Pericardium fibroblast (primary cell): ENCODE measurements at places on chromosomes 16 and 17. TPM values are rescaled to one million over a fixed set of nuclear protein-coding genes. Genes with fewer than 3 reads are reported as not detected.

SNN gene
- 6.6 and 8.8 TPM in 2 replicates for total RNA-seq

SPATA22 gene
- 1.0 and 2.7 TPM in 2 replicates for total RNA-seq

B9D1 gene
- 12.8 and 14.1 TPM in 2 replicates for total RNA-seq

HS3ST4 gene
- total RNA-seq = not detected in 2 replicates

PRR29 gene
- 0.82 and 3.8 TPM in 2 replicates for total RNA-seq

ELMO3 gene
- total RNA-seq = 0.34 and 0.58 TPM in 2 replicates

CDC27 gene
- 24.4 and 48.5 TPM in 2 replicates for total RNA-seq

PROCA1 gene
- 2.0 TPM in 1 of 2 replicates, not detected in the other for total RNA-seq

CACNA1H gene
- 2.6 and 2.8 TPM in 2 replicates for total RNA-seq

ASPHD1 gene
- total RNA-seq = 11.7 and 20.4 TPM in 2 replicates

AOC2 gene
- total RNA-seq = 0.12 and 0.17 TPM in 2 replicates

SSTR5 gene
- not detected in 2 replicates for total RNA-seq

MPP3 gene
- 4.3 and 6.0 TPM in 2 replicates for total RNA-seq

GAS2L2 gene
- total RNA-seq = 0.23 TPM in 1 of 2 replicates, not detected in the other
